ENCODE measurements at places on chromosomes 3 and 15.

GRCh38 chr15:67832031-67832551 lies 6.8 kb downstream of the SKOR1 start:
- DNase-seq: no peak

GRCh38 chr3:174219738-174220137 lies 639.4 kb upstream of the NAALADL2 start:
- DNase-seq: no peak

DNA sequence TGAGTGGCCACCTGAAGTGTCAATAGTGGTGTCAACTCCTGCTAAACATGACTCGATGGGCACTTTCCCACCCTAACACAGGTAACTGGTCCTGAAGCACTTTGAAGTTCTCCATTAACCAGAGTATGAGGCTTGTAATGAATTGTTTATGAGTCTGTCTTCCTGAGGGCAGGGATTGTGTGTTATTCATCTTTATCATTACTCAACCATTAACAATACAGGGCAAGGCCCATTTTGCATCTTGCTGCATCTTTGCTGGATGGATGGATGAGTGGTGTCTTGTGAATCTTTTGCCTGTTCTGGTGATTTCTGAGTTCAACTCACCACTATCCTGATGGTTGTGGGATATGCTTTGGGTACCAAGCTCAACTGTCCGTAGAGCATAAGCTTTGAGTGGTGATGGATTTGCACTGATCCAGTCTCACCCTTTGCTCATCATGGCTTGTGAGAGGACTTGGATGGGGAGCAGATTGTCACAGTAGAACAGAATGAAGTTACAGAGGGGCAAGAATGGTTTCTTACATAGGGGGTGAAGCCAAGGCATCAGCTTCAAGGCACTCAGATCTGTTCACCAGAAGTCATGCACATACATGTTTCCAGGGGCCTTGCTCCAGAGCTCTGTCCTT lies 22.3 kb upstream of the EPB42 start:
- no peak for DNase-seq

DNA sequence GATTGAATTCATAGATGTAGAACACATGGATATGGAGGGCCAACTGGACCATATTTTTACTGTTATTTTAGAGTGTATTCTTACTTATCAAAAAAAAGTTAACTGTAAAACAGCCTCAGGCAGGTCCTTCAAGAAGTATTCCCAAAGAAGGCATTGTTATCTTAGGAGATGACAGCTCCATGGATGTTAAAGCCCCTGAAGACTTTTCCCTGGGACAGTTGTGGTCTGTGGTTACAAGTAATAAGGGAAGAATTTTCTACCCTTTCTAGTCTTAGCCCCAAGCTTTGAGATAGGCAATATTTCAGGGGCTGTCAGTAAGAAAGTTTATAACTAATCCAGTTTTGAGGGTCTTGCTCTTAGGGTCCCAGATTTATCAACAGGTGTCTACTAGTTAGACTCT lies 62.5 kb downstream of the LRRC49 start:
- no peak for DNase-seq

DNA sequence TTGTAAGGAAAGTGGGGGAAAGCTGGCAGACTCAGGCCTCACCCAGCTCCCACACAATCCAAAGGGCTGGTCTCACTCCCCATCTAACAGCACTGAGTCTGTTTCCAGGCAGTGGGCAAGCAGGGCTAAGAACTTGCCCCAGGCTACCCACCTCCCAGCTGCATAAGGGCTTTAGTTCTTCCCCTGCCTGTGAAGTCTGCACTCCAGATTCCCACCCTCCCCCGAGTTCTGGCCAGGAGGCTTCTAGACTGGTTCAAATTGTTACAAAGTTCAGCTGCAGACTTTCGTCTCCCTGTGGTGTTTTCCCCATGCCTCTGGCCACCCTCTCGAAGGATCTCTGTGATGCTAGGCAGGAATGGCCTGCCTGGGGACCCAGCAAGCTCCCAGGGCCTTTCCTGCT lies 11.2 kb downstream of the EHHADH start:
- no peak for DNase-seq

DNA sequence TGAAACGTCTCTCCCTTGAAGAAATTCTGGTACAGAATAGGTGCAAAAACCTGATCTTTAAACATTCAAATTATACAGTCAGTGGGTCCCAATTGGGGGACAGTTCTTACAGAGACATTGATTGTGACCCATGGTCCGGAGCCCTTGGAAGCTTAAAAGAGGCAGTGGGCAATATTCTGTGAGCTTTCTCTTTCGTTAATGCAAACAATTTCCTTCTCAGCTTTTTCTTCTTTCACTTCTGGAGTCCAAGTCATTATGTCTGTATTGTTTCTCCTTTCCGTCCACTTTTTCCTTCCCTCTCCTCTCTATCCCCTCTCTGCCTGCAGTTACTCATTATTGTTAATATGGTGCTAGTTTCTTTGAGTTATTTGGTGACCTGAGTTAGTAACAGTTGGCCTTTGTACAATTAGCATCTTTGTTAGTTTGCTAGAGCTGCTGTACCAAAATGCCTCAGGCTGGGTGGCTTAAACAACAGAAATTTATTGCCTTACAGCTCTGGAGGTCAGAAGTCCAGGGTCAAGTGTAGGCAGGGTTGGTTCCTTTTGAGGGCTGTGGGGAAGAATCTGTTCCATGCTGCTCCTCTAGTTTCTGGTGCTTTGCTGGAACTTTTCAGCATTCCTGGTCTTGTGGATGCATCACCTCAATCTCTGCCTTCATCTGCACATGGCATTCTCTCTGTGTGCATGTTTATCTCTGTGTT lies 102.6 kb downstream of the GMPS start:
- no peak for DNase-seq

- no peak for DNase-seq
Measured at GRCh38 chr15:89984421-89985010, 16.6 kb upstream of the ZNF710 start.
